Uterus (tissue), 4 donors: ENCODE measurements at places on chromosomes 3 and 15. TPM values are rescaled to one million over a fixed set of nuclear protein-coding genes. Genes with fewer than 3 reads are reported as not detected.
A peak's percentile ranks its signal among the peaks of the same experiment; 100 is the strongest.

DNA sequence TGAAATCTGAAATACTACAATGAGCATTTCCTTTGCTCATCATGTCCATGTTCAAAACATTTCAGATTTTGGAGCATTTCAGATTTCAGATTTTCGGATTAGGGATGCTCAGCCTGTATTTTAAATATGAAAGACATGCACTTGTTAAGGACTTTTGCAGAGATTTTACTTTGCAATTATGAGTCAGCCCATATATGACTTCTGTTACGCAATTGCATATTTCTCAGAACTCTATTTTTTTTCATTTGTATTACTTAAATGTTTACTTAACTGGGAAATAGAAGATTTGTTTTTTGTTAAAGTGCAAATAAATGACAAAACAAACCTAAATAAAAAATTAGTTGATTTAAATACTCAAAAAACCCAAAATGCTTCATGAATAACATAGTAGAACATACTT, 376.2 kb downstream of the ZBTB20 start:
- H3K4me3 ChIP-seq = no peak overlapping the region
- no peaks in the 10 kb centered on the region for H3K4me1 ChIP-seq
- no peaks in the 10 kb centered on the region for H3K36me3 ChIP-seq

The GLDN gene
- 4.9 TPM for total RNA-seq

- H3K27me3 ChIP-seq = no peaks in the 10 kb centered on the region
- H3K36me3 ChIP-seq = no peaks in the 10 kb centered on the region
- H3K27ac ChIP-seq = no peak overlapping the region
Observed at GRCh38 chr3:55198554-55198953, 270.7 kb upstream of the LRTM1 start.

The SAMMSON gene
- total RNA-seq = not detected

DNA sequence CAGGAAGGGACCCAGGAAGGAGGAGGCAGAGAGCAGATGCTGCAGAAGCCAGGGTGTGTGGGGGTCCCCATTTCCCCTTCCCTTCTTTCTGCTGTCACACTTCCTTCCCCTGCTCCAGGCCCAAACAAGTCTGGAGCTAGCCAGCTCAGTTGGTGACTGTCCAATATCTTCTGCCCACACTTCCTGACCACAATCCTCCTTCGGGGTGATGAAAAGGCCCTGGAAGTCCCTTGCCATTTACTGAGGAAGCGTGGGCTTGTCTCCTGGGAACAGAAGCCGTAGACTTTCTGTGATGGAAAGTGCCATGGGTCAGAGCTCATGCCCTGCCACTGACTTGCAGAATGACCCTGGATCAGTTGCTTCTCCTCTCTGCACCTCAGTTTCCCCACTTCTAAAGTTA, 39.0 kb downstream of the ANAPC13 start:
- no peak overlapping the region for H3K4me3 ChIP-seq
- H3K36me3 ChIP-seq = no peaks in the 10 kb centered on the region
- no peaks in the 10 kb centered on the region for H3K4me1 ChIP-seq
- H3K27me3 ChIP-seq = no peaks in the 10 kb centered on the region

The GPR149 gene
- total RNA-seq = not detected

- H3K27ac ChIP-seq = peak overlapping the region; percentile 14
- H3K4me3 ChIP-seq = no peak overlapping the region
- H3K4me1 ChIP-seq = no peaks in the 10 kb centered on the region
- DNase-seq = peak; percentile 71
Observed at GRCh38 chr3:64595253-64595694, 92.5 kb downstream of the ADAMTS9 start.

The RHOV gene
- 0.76 TPM for total RNA-seq

- no peak for DNase-seq
- H3K36me3 ChIP-seq = no peaks in the 10 kb centered on the region
- H3K27ac ChIP-seq = no peak overlapping the region
- H3K27me3 ChIP-seq = no peaks in the 10 kb centered on the region
- no peak overlapping the region for H3K4me3 ChIP-seq
- no peaks in the 10 kb centered on the region for H3K4me1 ChIP-seq
Observed at GRCh38 chr15:62732078-62732477, 310.5 kb upstream of the TPM1 start.

- H3K27me3 ChIP-seq = no peaks in the 10 kb centered on the region
- no peaks in the 10 kb centered on the region for H3K36me3 ChIP-seq
- H3K4me3 ChIP-seq = no peak overlapping the region
- peaks cover 14% of the 10 kb centered on the region for H3K4me1 ChIP-seq
Observed at GRCh38 chr3:187211532-187212195, 14.4 kb downstream of the RTP1 start.

DNA sequence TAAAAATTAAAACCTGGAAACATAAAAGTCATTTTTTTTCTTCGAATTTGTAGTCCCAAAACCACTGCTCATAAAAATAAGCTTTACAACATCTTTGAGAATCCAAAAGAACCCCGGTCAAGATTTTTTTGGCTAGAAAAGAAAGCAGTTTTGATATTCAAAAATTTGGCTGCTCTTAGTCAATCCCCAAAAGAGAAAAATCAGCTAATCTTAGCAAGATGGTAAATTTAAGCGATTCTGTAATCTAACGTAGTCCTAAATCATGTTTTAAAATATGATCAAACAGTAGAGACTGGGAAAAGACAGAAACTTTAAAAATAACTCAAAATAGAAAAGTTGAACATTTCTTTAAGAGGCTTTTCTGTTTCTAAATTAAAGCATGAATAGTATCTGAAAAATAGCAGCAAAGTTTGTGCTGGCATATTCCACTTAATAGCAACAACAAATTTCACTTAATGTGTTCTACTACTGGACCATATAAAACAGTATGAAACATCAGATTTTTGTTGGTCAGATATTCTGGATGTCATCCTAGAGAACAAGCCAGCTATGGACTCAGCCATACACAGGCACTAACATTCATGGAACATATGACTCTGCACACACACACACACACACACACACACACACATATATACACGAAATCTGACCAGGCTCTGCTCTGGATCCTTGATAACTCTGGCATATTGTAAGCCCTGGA, 19.1 kb upstream of the NR2F2 start:
- no peaks in the 10 kb centered on the region for H3K27me3 ChIP-seq
- H3K27ac ChIP-seq = peak overlapping the region; percentile 56
- H3K36me3 ChIP-seq = no peaks in the 10 kb centered on the region
- H3K4me1 ChIP-seq = no peaks in the 10 kb centered on the region

The IRAK2 gene
- total RNA-seq = 3.8 TPM

The IGF1R gene
- 95.2 TPM for total RNA-seq

- H3K36me3 ChIP-seq = no peaks in the 10 kb centered on the region
- DNase-seq = no peak
- no peak overlapping the region for H3K4me3 ChIP-seq
- H3K27ac ChIP-seq = no peak overlapping the region
Observed at GRCh38 chr3:128232376-128233178, 79.3 kb downstream of the EEFSEC start.

DNA sequence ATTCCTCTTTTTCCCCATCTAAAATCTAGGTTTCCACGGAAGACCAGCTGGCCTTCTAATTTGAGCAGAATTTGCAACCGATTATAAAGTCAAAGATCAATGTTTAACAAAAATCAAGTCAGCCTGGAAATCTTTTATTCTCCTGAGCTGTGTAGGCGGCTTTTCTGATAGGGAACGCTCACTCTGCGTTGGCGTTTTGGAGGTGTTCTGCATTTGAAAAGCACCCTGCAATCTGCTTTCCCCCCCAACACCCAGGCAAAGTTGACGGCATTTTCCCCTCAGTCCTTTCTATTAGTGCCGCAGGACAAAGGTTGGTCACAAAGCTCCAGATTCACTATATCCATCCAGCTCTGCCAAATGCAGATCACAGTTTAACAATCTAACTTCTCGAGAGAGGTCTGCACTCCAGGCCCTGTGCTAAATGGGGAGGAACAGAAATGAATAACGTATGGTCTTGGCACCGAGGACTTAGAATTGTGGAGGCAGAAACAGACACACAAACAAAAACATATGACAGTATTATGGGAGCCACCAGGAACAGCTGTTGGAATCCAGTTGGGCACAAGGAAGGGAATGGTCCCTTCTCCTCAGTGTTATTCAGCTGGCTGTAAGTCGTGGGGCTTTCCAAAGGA, 50.4 kb upstream of the LARS2 start:
- no peak overlapping the region for H3K27ac ChIP-seq
- no peaks in the 10 kb centered on the region for H3K27me3 ChIP-seq
- no peak for DNase-seq
- H3K4me1 ChIP-seq = no peaks in the 10 kb centered on the region

- no peaks in the 10 kb centered on the region for H3K36me3 ChIP-seq
- H3K4me3 ChIP-seq = no peak overlapping the region
- DNase-seq = no peak
- no peak overlapping the region for H3K27ac ChIP-seq
- no peaks in the 10 kb centered on the region for H3K4me1 ChIP-seq
- no peaks in the 10 kb centered on the region for H3K27me3 ChIP-seq
Observed at GRCh38 chr15:78316283-78317083, 17.1 kb upstream of the SKIC8 start.

DNA sequence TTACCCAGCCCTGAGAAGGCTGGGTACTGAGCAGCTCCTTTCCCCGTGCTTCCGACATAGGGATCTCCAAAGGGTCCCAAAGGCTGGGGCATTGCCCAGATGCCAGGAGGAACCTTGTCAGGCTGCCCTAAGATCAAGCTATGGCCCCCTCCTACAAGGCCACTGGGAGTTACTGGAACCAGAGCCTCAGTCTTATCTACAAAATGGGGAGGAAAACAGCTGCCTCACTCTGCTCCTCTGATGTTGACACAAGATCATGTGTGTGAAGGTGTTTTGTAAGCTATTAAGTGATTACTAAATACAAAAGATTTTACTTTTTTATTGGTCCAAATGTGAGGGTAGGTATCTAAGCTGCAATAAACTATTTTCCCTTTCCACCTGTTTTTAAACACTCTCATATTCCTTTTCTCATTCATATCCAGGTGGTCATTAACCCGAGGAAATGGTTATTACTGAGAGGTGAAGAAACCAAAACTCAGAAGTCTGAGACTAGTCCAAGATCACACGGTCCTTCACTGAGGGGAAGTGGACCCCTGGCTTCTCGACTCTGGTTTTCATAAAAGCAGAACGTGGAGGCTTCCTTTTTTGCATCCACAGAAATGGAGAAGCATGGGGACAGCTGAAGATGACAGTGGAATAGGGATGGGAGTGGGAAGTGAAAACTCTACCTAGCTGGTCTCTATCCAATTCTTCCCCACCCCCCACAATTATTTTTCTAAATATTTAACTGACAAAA, 1.7 kb downstream of the ARPIN start:
- no peak for DNase-seq
- peaks cover 4% of the 10 kb centered on the region for H3K4me1 ChIP-seq
- H3K4me3 ChIP-seq = no peak overlapping the region
- H3K36me3 ChIP-seq = no peaks in the 10 kb centered on the region
- H3K27me3 ChIP-seq = no peaks in the 10 kb centered on the region

The ANKRD34C gene
- not detected for total RNA-seq

DNA sequence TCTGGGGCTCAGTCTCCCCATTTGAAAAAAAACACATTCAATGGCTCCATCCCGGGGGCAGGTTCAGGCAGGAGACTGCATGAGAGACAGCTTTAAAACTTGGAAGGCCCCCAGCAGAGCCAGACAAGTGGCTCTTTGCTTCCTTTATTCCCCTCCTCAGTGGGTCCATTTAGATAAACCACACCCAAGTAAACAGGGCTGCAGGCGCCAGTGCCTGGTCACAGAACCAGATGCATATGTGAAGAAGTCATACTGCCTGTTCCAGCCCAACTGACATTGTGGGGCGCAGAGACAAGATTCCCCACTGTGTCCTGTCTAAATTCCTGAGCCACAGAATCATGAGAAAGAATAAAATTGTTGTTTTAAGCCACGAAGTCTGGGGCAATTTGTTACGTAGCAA, 9.0 kb downstream of the FBN1 start:
- H3K36me3 ChIP-seq = no peaks in the 10 kb centered on the region
- H3K4me3 ChIP-seq = no peak overlapping the region
- no peaks in the 10 kb centered on the region for H3K27me3 ChIP-seq
- no peak overlapping the region for H3K27ac ChIP-seq

The KCNH8 gene
- not detected for total RNA-seq

The PLCB2 gene
- 8.4 TPM for total RNA-seq

DNA sequence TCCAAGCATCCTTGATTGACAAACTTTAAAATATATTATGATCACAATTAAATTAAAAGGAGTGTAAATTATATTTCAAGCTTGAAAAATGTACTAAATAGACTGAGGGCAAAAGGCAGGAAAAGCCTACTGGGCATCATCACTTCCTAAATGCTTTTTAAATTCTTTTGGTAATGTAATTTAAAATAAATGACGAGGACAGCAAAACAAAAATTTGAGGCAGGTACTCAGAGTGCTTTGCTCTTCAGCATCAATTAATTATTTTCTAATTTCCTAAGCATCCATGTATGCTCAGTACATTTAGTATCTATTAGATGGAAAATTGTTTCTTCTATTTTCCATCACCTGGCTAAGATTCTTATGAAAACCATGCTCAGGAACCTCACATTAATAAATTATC, 5.2 kb downstream of the CBLB start:
- no peaks in the 10 kb centered on the region for H3K36me3 ChIP-seq
- peaks cover 23% of the 10 kb centered on the region for H3K4me1 ChIP-seq
- DNase-seq = no peak

The CMTM7 gene
- total RNA-seq = 12.7 TPM

The SUCNR1 gene
- total RNA-seq = 0.59 TPM

DNA sequence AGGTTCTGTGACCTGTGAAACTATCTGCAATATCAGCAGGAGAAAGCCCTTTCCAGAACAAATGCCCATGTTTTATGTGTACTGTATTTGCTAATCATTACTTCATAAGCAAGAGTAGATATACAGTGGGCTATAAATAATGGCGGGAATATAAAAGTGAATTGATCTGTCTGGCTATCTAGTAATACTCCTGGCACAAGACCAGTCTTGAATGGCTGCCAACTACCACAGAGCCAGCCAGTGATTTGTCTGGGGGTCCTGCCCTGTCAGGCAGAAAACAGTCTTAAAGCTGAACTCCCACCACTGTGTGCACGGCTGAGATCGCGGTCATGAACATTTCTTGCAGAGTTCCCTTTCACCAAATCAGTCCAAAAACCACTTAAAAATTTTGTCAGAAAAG, 176.3 kb downstream of the MEIS2 start:
- no peak for DNase-seq
- no peak overlapping the region for H3K27ac ChIP-seq
- H3K36me3 ChIP-seq = no peaks in the 10 kb centered on the region
- H3K4me3 ChIP-seq = no peak overlapping the region

DNA sequence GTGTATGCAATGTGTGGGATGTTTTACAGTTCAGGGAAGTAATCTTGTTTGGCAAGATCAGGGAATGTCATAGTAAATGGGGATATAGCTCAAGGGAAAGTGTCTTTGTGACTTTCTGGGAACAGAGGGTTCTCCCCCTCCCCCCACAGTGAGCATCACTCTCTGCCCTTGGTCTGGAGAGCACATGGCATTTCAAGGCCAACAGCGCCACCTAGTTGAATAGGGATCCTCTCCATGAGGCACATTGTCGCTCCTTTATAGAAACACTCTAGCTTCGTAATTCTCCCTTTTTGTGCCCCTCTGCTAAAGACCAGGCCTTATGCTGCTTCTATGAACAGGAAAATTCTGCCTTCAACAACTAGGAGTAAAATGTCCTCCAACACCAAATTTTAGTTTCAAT, 37.1 kb upstream of the ARNT2 start:
- no peaks in the 10 kb centered on the region for H3K36me3 ChIP-seq
- no peak overlapping the region for H3K4me3 ChIP-seq
- no peak overlapping the region for H3K27ac ChIP-seq
- no peaks in the 10 kb centered on the region for H3K27me3 ChIP-seq
- H3K4me1 ChIP-seq = no peaks in the 10 kb centered on the region
- DNase-seq = no peak

The HTR3E gene
- not detected for total RNA-seq

The SH2D7 gene
- total RNA-seq = not detected

GRCh38 chr3:96931119-96931862, 116.9 kb downstream of the EPHA6 start:
- H3K36me3 ChIP-seq = no peaks in the 10 kb centered on the region
- no peaks in the 10 kb centered on the region for H3K4me1 ChIP-seq
- H3K4me3 ChIP-seq = no peak overlapping the region
- H3K27ac ChIP-seq = no peak overlapping the region
- H3K27me3 ChIP-seq = no peaks in the 10 kb centered on the region
- DNase-seq = no peak

The MST1 gene
- total RNA-seq = 11.5 TPM
